Epithelial cell of alveolus of lung (primary cell): ENCODE measurements at places on chromosomes 2 and 18. TPM values are rescaled to one million over a fixed set of nuclear protein-coding genes. Genes with fewer than 3 reads are reported as not detected.

Gene SGPP2
- 0.13 and 0.48 TPM in 2 replicates for total RNA-seq

Gene SETBP1
- total RNA-seq = 1.8 and 10.4 TPM in 2 replicates

Gene CENPA
- 7.7 and 18.0 TPM in 2 replicates for total RNA-seq

Gene SATB2
- 4.7 and 7.3 TPM in 2 replicates for total RNA-seq

Gene GALNT13
- total RNA-seq = under 0.01 and 0.78 TPM in 2 replicates

Gene PDE1A
- total RNA-seq = 0.13 and 15.3 TPM in 2 replicates

Gene RAB11FIP5
- 28.0 and 29.0 TPM in 2 replicates for total RNA-seq

Gene IL36G
- not detected in 2 replicates for total RNA-seq

Gene TRPM8
- total RNA-seq = not detected in 2 replicates

Gene IL36B
- not detected in 2 replicates for total RNA-seq
